Spinal cord (tissue), 10 donors: ENCODE measurements at places on chromosomes 13 and 19. TPM values are rescaled to one million over a fixed set of nuclear protein-coding genes. Genes with fewer than 3 reads are reported as not detected.

OR7G2 gene
- total RNA-seq, result not detected

BSPH1 gene
- total RNA-seq, result not detected

HS6ST3 gene
- 7.7 TPM for total RNA-seq

MUC16 gene
- under 0.01 TPM for total RNA-seq

CEACAM4 gene
- 1.1 TPM for total RNA-seq

TTC9B gene
- 19.9 TPM for total RNA-seq

KCNK6 gene
- 4.4 TPM for total RNA-seq

ZNF442 gene
- total RNA-seq, result 13.2 TPM

PCSK4 gene
- 5.9 TPM for total RNA-seq

SPACA4 gene
- not detected for total RNA-seq

RRAS gene
- 16.7 TPM for total RNA-seq

CLDN10 gene
- 14.5 TPM for total RNA-seq

GIPR gene
- 0.30 TPM for total RNA-seq

PABPC3 gene
- total RNA-seq, result 0.50 TPM

LENG8 gene
- total RNA-seq, result 25.3 TPM

ZNF324B gene
- total RNA-seq, result 8.2 TPM

GNG7 gene
- total RNA-seq, result 6.2 TPM

CBY2 gene
- total RNA-seq, result not detected

PNMA8C gene
- 21.1 TPM for total RNA-seq

LYPD3 gene
- total RNA-seq, result 0.20 TPM

CCDC169 gene
- total RNA-seq, result 3.4 TPM

EPS8L1 gene
- total RNA-seq, result 4.0 TPM

RNF225 gene
- total RNA-seq, result not detected

HSD11B1L gene
- 27.7 TPM for total RNA-seq

S1PR5 gene
- 3.8 TPM for total RNA-seq

INTS6 gene
- 51.2 TPM for total RNA-seq

LRG1 gene
- 0.39 TPM for total RNA-seq

CGB5 gene
- 1.4 TPM for total RNA-seq

RTBDN gene
- total RNA-seq, result 1.8 TPM

ERICH6B gene
- total RNA-seq, result 0.39 TPM

SPRED3 gene
- 1.9 TPM for total RNA-seq

TMPRSS9 gene
- 0.33 TPM for total RNA-seq

NCAN gene
- total RNA-seq, result 135 TPM

KLK3 gene
- not detected for total RNA-seq

CAPN12 gene
- 0.69 TPM for total RNA-seq

NEK5 gene
- 7.5 TPM for total RNA-seq

SHANK1 gene
- total RNA-seq, result 8.4 TPM

TMEM221 gene
- 2.1 TPM for total RNA-seq

MBD3L2 gene
- not detected for total RNA-seq

SIAH3 gene
- 3.5 TPM for total RNA-seq

ANGPTL8 gene
- not detected for total RNA-seq

ZNF221 gene
- 18.2 TPM for total RNA-seq

IRGC gene
- total RNA-seq, result not detected

HRC gene
- total RNA-seq, result 1.5 TPM

ZNF878 gene
- 0.44 TPM for total RNA-seq

TFPT gene
- 20.1 TPM for total RNA-seq
